Immature natural killer cell (primary cell): ENCODE measurements at places on chromosomes 3 and 15. TPM values are rescaled to one million over a fixed set of nuclear protein-coding genes. Genes with fewer than 3 reads are reported as not detected.

DNA sequence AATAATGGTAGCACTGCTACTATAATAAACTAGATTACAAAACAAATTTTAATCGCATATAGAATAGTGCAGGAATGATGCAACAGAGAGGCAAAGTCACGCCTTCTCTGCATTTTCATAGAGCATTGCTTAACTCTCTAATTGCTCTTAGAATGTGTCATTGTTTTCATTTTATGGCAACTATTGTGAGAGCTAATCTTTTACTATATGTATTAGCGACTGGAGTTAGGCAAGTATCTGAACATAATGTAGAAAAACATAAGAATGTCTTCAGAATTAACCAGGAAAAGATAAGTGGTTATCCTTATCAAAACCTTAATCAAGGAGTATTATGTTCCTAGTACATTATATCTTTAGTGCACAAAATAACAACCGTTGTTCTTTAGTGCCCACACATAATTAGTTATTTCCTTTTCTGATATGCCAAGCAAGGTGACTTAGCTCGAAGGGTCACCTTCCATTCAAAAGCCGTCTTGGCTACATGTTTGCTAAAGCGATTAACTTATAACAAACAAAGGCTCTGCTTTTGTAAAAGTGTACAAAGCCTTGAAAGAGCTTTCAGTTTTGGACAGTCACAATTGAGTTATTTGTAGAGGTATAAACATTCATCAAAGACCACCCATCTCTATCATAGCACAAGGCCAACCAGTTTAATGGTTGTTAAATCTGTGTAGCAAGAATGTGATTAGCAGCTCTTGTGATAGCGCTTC lies 1328.9 kb downstream of the ROBO2 start:
- DNase-seq: no peak

GRCh38 chr15:48802867-48803266 lies 8.0 kb downstream of the CEP152 start:
- no peak for DNase-seq

ESYT3 gene
- polyA plus RNA-seq: not detected

GRCh38 chr3:160921020-160921635 lies 165.1 kb downstream of the PPM1L start:
- no peak for DNase-seq

GRCh38 chr3:127589600-127590281 lies 792 bp downstream of the TPRA1 start:
- DNase-seq: peak; percentile 28

- no peak for DNase-seq
These were observed 340.0 kb downstream of the TBC1D5 start for GRCh38 chr3:17402442-17402841.

DNA sequence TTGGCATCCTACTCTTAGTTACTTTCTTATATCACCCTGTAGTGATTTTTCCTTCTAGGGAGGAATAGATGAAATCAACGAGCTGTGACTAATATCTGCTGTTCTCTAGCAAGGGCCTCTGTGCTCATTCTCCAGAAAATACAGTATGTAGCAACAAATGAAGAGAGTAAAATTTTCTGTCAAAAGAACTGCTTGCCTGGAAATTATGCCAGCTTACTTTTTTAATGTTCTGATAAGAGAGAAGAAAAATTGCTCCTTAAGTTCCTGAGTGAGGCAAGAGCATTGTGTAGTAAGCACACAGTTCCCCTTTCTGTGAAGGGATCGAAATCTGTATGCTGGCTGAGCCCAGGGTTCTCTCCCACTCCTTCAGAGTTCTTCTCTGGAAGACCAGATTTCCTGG lies 51.4 kb upstream of the GK5 start:
- DNase-seq: no peak

GRCh38 chr3:128091586-128091985 lies 32.0 kb downstream of the RUVBL1 start:
- DNase-seq: no peak

- no peak for DNase-seq
These were observed at the start of gene GATA2 for GRCh38 chr3:128492671-128493569. Gene GATA2 (minus strand): TSS chr3:128493201. CDS start chr3:128487031, 6,170 bp downstream.
